HepG2 (cell line): ENCODE measurements at places on chromosomes 3 and 15. TPM values are rescaled to one million over a fixed set of nuclear protein-coding genes. Genes with fewer than 3 reads are reported as not detected.

The SLC35A5 gene
- total RNA-seq = 26.5 and 36.4 TPM in 2 replicates

The CCNB2 gene
- 80.9 and 108 TPM in 2 replicates for total RNA-seq

The SOX14 gene
- not detected in 2 replicates for total RNA-seq

The IMPG2 gene
- total RNA-seq = 0.02 TPM in 1 of 2 replicates, not detected in the other

The A4GNT gene
- not detected in 2 replicates for total RNA-seq

The TUSC2 gene
- total RNA-seq = 35.9 and 36.7 TPM in 2 replicates

The PTH1R gene
- not detected in 2 replicates for total RNA-seq

- DNase-seq = no peak
- H3K27me3 ChIP-seq = no peaks in the 10 kb centered on the region
- H3K36me3 ChIP-seq = no peaks in the 10 kb centered on the region
- no peak overlapping the region for H3K27ac ChIP-seq
- H3K4me3 ChIP-seq = no peak overlapping the region
Measured at GRCh38 chr3:167120828-167121227, 259.3 kb downstream of the ZBBX start.

GRCh38 chr3:143306407-143306806 is 186.8 kb downstream of the CHST2 start:
- H3K36me3 ChIP-seq = no peaks in the 10 kb centered on the region
- H3K27ac ChIP-seq = no peak overlapping the region
- H3K4me3 ChIP-seq = no peak overlapping the region
- DNase-seq = no peak
- peaks cover 3% of the 10 kb centered on the region; the same call in 1 of the 3 replicates for H3K27me3 ChIP-seq

- no peak for DNase-seq
- no peak overlapping the region for H3K27ac ChIP-seq
- peaks cover 9% of the 10 kb centered on the region; the same call in 2 of the 3 replicates for H3K27me3 ChIP-seq
- peaks cover 19% of the 10 kb centered on the region for H3K4me1 ChIP-seq
- H3K36me3 ChIP-seq = no peaks in the 10 kb centered on the region
Measured at GRCh38 chr15:62291262-62291661, 126.2 kb upstream of the C2CD4B start.

DNA sequence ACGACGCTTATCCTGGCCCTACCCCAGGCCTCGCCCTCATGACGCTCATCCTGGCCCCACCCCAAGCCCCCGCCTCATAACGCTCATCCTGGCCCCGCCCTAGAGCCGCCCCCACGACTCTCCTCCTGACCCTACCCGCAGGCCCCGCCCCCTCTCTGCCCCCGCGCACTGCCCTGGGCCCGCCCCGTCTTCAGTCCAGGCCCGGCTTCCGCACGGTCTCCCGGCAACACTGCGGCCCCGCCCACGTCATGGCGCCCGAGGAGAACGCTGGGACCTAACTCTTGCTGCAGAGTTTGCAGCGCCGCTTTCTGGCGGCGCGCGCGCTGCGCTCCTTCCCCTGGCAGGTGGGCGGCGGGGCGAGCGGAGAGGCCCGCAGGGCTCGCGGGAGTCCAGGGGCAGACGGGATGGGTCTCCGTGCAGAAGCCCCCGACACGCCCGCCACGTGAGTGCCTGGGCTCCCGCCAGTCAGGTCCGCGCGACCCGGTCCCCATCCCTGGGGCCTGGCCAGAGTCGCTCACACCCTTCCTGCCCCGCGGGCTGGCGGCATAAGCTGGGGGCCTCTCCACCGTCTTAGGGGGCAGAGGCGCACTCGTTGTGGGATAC is 52.5 kb upstream of the ROPN1B start:
- DNase-seq = peak; percentile 84
- H3K27ac ChIP-seq = peak overlapping the region; percentile 71
- peak overlapping the region; percentile 73 for H3K4me3 ChIP-seq
- H3K36me3 ChIP-seq = no peaks in the 10 kb centered on the region
- peaks cover 7% of the 10 kb centered on the region for H3K4me1 ChIP-seq

- no peaks in the 10 kb centered on the region for H3K4me1 ChIP-seq
- H3K36me3 ChIP-seq = no peaks in the 10 kb centered on the region
- H3K27ac ChIP-seq = no peak overlapping the region
- no peak overlapping the region for H3K4me3 ChIP-seq
- H3K27me3 ChIP-seq = no peaks in the 10 kb centered on the region
Measured at GRCh38 chr15:58182460-58183163, 44.4 kb downstream of the AQP9 start.

DNA sequence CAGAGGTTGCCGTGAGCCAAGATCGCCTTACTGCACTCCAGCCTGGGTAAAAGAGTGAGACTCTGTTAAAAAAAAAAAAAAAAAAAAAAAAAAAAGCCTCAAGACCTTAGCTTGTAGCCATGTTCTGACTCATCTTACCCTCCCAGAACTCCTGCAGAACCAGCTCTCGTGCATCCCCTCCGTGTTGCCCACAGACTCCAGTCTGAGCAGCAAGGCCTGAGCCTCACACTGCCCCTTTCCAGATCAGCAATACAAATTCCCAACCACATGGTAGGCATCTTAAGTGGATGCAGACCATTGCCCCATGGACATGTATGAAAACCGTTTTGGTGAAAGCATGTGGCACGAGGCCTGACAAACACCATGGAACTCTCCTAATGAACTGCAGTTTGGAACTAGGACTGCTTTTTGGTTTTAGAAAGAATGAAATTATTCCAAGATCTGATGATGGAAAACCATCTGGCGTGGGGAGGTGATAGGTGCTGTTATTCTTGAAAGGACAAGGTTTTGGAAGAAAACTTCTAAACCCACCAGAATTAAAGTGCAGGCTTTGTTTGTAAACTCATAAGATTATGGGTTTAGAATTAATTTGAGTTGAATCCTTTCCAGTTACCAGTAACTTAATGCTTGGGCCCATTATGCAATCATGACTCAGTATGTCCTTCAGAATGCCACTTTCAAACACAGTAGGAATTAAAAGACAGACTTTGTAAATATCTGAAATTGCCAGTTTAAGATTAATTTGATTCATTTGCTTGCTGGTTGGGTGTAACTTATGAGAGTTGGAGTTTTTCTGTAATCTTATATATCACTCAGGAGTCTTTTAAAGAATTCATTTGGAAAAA is 163.7 kb upstream of the LRTM1 start:
- H3K27ac ChIP-seq = no peak overlapping the region
- no peaks in the 10 kb centered on the region for H3K4me1 ChIP-seq
- H3K4me3 ChIP-seq = no peak overlapping the region
- no peak for DNase-seq
- H3K36me3 ChIP-seq = no peaks in the 10 kb centered on the region

DNA sequence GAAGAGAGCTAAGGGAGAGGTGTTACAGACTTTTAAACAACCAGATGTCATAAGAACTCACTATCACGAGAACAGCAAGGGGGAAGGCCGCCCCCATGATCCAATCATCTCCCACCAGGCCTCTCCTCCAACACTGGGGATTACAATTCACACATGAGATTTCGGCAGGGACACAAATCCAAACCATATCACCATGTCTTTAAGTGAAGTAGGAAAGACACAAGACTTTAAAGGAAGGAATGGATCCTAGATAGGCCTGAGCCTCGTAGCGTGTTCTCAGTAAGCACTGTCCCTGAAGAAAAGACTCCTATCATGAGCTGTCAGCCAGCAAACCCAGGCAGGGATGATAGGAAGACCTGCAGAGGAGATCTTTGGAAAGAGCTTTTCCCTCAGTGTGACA is 15.1 kb upstream of the RPS27L start:
- H3K4me1 ChIP-seq = no peaks in the 10 kb centered on the region; the same call in 1 of the 2 replicates
- no peaks in the 10 kb centered on the region; the same call in 1 of the 2 replicates for H3K27me3 ChIP-seq

- no peak overlapping the region for H3K27ac ChIP-seq
- H3K36me3 ChIP-seq = no peaks in the 10 kb centered on the region
- H3K4me3 ChIP-seq = no peak overlapping the region
- H3K4me1 ChIP-seq = no peaks in the 10 kb centered on the region
- H3K27me3 ChIP-seq = no peaks in the 10 kb centered on the region
Measured at GRCh38 chr15:51172193-51172592, 77.5 kb upstream of the TNFAIP8L3 start.

DNA sequence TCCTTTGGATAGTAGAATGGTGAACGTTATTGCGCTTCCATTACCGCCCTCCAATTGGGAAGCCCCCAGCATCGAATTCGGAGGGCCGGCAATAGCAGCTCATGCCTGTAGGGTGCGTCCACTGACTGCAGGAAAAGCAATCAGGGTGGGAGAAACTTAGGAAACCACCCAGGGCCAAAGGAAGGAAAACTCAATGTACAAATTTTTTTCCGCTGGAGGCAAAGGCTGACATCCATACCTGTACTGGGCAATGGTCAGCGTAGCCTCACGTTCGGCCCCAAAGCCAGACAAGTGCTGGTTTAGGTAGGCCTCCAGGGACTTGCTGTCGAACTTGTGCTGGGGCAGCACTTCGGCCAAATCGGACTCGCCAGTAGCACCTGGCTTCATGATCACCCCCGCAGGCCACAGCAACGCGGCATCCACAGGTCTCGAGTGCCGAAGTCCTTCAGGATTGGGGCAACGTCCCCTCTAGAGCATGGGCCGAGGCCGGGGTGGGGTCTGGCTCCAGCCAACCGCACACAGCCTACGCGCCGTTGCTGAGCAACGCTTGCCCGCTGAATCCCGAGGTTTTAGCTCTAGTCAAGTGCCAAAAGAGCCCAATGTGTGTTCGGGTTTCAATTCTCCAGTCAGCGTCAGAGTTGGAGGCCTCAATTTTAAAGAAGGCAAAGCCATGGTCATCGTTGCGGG is at the start of gene ACAD11:
TSS of gene ACAD11 (minus strand) at position 445 of the 687 bp plus-strand sequence. CDS start at position 387, 58 bp downstream.
- peak; percentile 57 for DNase-seq
- H3K27me3 ChIP-seq = no peaks in the 10 kb centered on the region
- H3K36me3 ChIP-seq = no peaks in the 10 kb centered on the region
- peak within 1 kb of the TSS; percentile 96 for H3K4me3 ChIP-seq
- H3K27ac ChIP-seq = peak within 1 kb of the TSS; percentile 88

DNA sequence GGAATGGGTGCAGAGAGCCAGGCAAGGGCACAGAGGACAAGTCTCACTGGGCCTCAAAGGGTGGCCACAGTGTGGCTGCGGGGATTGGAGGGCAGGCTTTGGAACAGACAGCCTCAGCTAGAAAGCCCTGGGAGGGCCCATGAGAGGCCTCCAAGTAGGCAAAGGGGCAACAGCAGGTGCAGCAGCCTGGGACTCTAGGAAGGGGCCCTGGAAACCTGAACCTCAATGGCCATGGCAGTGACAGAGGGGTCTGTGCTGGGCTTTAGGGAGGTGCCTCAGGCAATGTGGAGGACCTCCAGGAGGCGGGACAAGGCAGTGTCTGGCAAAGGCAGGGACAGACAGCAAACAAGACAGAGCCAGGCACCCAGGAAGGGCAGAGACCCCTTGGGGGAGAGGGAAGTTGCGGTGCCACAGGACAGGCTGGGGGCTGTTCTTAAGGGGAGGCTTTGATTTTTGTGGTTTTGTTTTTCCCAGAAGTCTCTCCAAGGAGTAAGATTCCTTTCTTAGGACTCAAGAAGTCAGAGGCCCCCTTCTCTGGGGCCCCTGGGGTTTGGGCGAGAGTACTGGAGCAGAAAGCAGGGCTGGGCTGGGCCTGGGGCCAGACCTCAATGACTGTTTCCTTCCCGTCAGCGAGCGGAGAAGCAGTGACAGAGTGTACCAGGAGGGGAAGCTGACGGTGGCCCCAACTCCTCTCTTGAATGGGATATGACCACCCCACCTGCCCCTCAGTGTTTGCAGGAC is 9.7 kb downstream of the STOML1 start:
- no peaks in the 10 kb centered on the region for H3K36me3 ChIP-seq
- no peak overlapping the region for H3K27ac ChIP-seq
- H3K4me3 ChIP-seq = no peak overlapping the region
- DNase-seq = no peak
- H3K4me1 ChIP-seq = no peaks in the 10 kb centered on the region

DNA sequence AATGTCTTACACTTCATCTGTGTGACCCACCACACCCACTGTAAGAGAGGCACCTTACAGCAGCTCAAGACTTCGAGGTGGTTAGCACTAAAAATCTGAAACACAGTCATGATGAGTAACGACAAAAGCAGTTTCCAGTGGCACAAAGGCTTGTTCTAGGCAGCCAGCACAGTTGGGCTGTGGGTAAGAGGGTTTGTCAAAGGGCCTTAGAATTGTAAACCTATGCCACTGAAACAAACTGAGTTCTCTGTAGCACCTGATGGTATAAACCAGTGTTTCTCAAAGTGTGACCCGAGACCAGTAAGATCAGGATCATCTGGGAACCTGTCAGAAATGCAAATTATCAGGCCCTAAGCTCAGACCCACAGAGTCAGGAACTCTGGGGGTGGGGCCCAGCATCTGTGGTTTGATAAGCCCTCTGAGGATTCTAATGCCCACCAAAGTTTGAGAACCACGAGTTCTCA is 36.5 kb downstream of the DAPK2 start:
- no peak overlapping the region for H3K27ac ChIP-seq
- peaks cover 5% of the 10 kb centered on the region for H3K4me1 ChIP-seq
- no peak for DNase-seq
- no peaks in the 10 kb centered on the region for H3K36me3 ChIP-seq
- peaks cover 4% of the 10 kb centered on the region; the same call in 2 of the 3 replicates for H3K27me3 ChIP-seq
- no peak overlapping the region for H3K4me3 ChIP-seq

DNA sequence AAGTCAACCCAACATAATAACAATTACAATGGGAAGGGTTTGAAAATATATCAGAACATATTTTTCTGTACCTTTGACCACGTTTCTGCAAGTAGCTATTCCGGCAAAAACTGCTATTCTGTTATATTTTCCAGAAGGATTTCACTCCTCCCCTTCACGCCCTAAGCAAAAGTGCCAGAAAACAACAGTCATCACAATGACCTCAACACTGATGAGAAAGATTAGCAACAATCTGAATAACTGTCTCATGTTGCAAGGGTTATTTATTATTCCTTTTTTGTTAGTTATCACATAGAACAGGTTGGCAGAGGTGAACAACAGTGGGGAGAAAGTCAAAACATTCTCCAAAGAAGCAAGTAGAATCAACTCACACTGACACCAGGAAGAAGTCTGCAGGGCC is 269.4 kb upstream of the ARRDC4 start:
- no peaks in the 10 kb centered on the region for H3K27me3 ChIP-seq
- DNase-seq = no peak
- no peak overlapping the region for H3K27ac ChIP-seq
- H3K36me3 ChIP-seq = no peaks in the 10 kb centered on the region

DNA sequence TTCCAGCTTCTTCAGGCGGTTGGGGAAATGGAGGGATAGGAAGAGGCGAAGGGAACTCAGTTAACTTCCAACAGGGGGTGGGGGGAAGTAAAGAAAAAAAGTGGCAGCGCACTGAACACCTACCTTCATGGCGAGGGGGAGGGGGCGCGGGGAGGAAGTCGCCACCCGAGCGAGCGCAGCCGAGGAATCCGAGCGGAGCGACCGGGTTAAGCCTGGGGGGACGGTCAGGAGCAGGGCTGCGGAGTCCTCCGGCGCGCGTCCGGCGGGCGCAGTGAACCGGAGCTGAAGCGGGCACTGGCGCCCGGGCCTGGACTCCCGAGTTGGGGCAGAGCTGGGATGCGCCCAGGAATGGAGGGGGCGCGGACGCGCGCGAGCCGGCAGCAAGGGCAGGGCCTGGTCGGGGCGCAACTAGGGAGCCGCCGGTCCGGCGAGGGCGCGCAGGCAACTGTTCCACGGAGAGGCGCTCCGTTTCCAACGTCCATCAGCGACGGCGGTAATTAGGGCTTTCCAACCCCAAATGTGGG is at the start of gene WNT5A:
TSS of gene WNT5A (minus strand) at position 450 of the 524 bp plus-strand sequence. CDS start at position 129, 321 bp downstream.
- peaks cover 5% of the 10 kb centered on the region; the same call in 1 of the 2 replicates for H3K4me1 ChIP-seq
- H3K27ac ChIP-seq = no peak within 1 kb of the TSS

GRCh38 chr3:142149673-142149992 is 289 bp upstream of the TFDP2 start:
- H3K36me3 ChIP-seq = no peaks in the 10 kb centered on the region
- no peaks in the 10 kb centered on the region for H3K27me3 ChIP-seq
- peak overlapping the region; percentile 61 for H3K4me3 ChIP-seq

GRCh38 chr3:17116007-17116600 is 231.3 kb downstream of the PLCL2 start:
- no peaks in the 10 kb centered on the region; the same call in 2 of the 3 replicates for H3K27me3 ChIP-seq
- no peaks in the 10 kb centered on the region for H3K4me1 ChIP-seq
- DNase-seq = no peak
- H3K36me3 ChIP-seq = no peaks in the 10 kb centered on the region

- H3K36me3 ChIP-seq = no peaks in the 10 kb centered on the region; the same call in 1 of the 2 replicates
- H3K4me1 ChIP-seq = no peaks in the 10 kb centered on the region
- DNase-seq = no peak
- no peak overlapping the region for H3K27ac ChIP-seq
Measured at GRCh38 chr15:51484781-51485180, 137.8 kb downstream of the DMXL2 start.
